ENCODE measurements at places on chromosomes 12 and 14.

DNA sequence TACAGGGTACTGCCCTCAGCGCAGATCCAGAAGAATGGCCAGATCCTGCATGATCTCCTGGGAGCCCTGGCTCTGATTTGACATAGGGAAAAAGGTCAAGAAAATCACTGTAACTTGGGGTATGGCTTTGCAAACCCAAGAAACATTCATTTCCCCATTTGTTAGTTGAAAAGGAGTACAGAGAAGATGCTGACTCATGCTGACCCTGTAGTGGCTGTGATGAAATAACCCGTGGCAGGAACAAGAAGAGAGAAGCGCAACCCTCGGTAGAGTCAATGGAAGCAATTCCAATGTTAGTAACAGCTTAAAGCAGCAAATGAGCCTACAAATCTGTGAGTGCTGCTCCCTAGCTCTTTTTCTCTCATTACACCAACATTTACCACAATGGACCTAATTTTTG lies 281.6 kb upstream of the NPAS3 start:
- DNase-seq = no peak

DNA sequence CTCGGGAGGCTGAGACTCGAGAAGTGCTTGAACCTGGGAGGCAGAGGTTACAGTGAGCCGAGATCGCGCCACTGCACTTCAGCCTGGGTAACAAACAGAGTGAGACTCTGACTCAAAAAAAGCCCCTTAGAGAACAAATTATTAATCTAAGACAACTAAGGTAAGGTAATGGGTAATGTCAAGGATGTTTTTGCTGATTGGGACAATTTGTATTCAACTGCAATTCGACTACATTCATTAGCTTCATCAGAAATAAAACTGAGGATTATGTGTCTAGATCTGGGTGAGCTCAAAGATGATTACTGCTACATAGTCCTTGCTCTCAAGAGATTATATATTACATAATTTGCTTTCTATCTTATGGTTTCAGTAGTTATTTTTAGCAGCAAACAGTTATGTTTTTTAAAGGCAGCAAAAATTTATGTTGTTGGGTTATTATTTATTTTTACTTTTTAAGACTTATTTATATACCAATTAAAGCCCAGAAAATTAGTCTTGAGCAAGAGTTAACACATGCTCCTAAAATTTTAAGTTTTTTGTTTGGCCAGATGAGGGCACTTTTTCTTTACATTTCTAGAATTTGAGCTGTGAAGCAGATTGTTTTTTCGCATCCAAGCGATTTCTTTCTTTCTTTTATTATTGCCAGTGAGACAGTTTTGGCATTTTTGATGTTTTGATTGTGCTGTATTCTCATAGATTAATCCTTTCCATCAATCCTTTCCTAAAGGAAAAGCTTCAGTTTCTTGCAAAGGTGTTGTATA lies 52.3 kb downstream of the PLEKHA5 start:
- DNase-seq = no peak

- no peak for DNase-seq
These were observed 6.8 kb downstream of the PFKM start for GRCh38 chr12:48125985-48126384.

DNA sequence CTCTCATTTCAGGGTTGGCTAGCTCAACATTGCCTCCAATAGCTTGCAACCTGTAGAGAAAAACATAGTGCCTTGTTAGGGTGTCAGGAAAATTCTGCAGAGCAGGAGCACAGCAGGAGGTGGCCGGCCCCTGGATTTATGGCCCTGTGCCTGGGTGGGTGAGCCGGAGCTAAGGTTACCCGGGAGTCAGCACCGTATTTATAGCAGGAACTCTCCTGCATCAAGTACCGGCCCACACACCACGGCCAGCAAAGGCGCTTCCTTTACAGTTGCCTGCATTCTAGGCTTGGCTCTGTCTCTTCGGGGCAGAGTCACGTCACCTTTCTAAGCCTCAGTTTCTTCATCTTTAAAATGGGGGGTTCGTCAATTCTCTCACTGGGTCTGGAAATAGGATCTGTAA lies 52.8 kb upstream of the EML1 start:
- no peak for DNase-seq

GRCh38 chr12:6614513-6615172 lies 7.5 kb upstream of the CHD4 start:
- DNase-seq = no peak

DNA sequence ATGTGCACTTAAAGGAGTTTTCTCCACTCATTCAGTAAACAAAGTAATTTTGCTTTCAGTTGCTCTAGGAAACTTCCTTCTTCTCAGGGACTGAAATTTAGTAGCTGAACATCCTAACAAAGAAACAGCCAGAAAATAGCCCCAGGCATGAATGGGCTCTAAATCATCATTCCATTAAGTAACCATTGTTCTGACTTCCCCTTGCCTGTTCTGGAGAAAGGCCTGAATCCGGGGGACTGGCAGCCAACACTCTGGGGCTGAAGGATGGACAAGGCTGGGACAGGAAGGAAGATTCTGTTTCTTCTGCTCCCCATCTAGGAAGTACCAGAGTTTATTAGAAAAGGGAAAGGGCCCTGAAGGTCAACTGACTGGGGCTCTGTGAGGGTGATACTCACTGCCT lies 104.5 kb downstream of the ESRRB start:
- no peak for DNase-seq

DNA sequence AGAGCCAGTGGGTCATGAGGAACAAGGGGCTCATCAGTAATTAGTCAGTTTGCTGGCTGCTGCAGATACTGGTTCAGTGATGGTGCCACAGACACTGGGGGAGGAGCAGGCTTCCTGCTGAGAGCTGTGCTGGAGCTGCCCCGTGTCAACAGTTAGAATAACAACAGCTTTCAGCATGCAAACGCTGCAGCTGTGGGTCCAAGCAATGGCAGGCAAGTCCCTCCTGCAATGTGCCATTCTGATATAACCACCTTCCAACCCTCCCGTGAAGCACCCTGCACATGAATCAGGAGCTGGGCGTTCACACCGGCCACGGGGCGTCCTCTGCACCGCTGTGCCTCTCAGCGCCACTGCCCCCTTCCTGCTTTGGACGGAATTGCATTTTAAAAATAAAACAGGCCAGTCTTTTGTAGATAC lies 258.4 kb upstream of the SFSWAP start:
- DNase-seq = no peak

DNA sequence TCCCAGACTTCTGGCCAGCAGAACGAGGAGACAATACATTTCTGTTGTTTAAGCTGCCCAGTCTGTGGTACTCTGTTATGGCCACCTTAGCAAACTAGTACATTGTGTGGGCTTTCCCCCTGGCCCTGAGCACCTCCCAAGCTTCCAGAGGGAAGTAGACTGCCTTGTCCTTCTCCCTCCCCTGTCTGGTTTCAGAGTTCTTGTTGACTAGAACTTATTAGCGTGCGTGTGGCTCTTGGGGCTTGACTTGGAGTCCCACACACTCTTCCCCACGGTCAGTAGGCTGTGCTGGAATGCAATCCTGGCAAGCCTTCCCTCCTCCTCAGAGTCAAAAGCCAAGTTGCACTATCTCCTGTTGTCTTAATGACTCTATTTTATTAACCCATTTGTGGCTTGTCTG lies 27.7 kb downstream of the FBLN5 start:
- no peak for DNase-seq

Data from T-helper 17 cell (primary cell).